Mammary microvascular endothelial cell (primary cell): ENCODE measurements at places on chromosomes 6 and 20. TPM values are rescaled to one million over a fixed set of nuclear protein-coding genes. Genes with fewer than 3 reads are reported as not detected.

Gene HLA-DQA1
- not detected in 2 replicates for total RNA-seq

Gene HDGFL1
- not detected in 2 replicates for total RNA-seq

Gene XKR7
- not detected in 2 replicates for total RNA-seq

Gene PTK6
- total RNA-seq = 0.05 TPM in 1 of 2 replicates, not detected in the other

Gene DST
- 84.3 and 101 TPM in 2 replicates for total RNA-seq

Gene SCGN
- total RNA-seq = not detected in 2 replicates

Gene MYCT1
- total RNA-seq = 120 and 122 TPM in 2 replicates

Gene HTR1B
- total RNA-seq = 5.9 and 6.1 TPM in 2 replicates

Gene C20orf141
- not detected in 2 replicates for total RNA-seq

Gene CCDC170
- total RNA-seq = not detected in 2 replicates

Gene TCF21
- not detected in 2 replicates for total RNA-seq

Gene C6orf47
- 14.2 and 15.2 TPM in 2 replicates for total RNA-seq

Gene GNMT
- total RNA-seq = 0.20 TPM in 1 of 2 replicates, not detected in the other

Gene CTAGE9
- not detected in 2 replicates for total RNA-seq

Gene ZCCHC3
- 18.2 and 19.3 TPM in 2 replicates for total RNA-seq

Gene TMEM244
- total RNA-seq = not detected in 2 replicates

Gene MYMX
- not detected in 2 replicates for total RNA-seq

Gene NKAIN4
- not detected in 2 replicates for total RNA-seq

Gene MCHR2
- not detected in 2 replicates for total RNA-seq

Gene MEI4
- not detected in 2 replicates for total RNA-seq

Gene RAB23
- 10.1 and 11.1 TPM in 2 replicates for total RNA-seq

Gene NR2E1
- not detected in 2 replicates for total RNA-seq

Gene EYA2
- total RNA-seq = not detected in 2 replicates

Gene ANKRD66
- total RNA-seq = not detected in 2 replicates

Gene NRM
- total RNA-seq = 18.4 and 18.5 TPM in 2 replicates

Gene DLL1
- 1.2 and 2.0 TPM in 2 replicates for total RNA-seq

Gene SNAP25
- 0.20 and 0.73 TPM in 2 replicates for total RNA-seq

Gene PRL
- not detected in 2 replicates for total RNA-seq

Gene GSTA3
- not detected in 2 replicates for total RNA-seq

Gene ENTPD6
- total RNA-seq = 56.5 and 59.4 TPM in 2 replicates

Gene RAET1E
- 0.80 and 0.94 TPM in 2 replicates for total RNA-seq

Gene C4B
- total RNA-seq = 0.33 and 1.6 TPM in 2 replicates

Gene RBPJL
- not detected in 2 replicates for total RNA-seq

Gene MATN4
- 0.20 TPM in 1 of 2 replicates, not detected in the other for total RNA-seq

Gene INSM1
- total RNA-seq = not detected in 2 replicates
